ENCODE measurements at places on chromosomes 4 and X.

GRCh38 chr4:82223715-82224114 is 150.1 kb downstream of the HNRNPD start:
- no peak for DNase-seq

DNA sequence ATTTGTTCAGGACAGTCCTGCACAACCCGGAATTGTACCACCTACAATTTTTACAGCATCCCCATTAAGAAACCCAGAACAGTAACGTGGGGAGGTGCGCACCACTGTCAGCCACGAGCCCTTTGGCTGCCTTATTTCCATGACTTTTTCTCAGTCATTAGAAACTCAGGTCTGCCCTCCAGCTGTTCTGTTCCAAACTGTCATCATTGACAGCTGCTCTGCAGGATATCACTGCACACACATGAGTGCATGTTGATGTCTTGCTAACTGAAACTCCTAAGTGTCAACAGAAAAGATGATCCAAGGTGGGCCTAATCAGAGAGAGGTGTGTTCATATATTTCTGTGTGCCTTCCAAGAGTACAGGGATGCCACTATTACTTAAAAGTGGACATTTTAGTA is 123.4 kb downstream of the PARM1 start:
- no peak for DNase-seq

GRCh38 chrX:72208126-72208800 is 26.7 kb downstream of the PIN4 start:
- no peak for DNase-seq

GRCh38 chr4:38800961-38801450 is 3.6 kb downstream of the TLR1 start:
- DNase-seq: no peak

- DNase-seq: no peak
These were observed 109.6 kb upstream of the GIMD1 start for GRCh38 chr4:106478152-106478551.

- no peak for DNase-seq
These were observed 295.9 kb downstream of the KCNIP4 start for GRCh38 chr4:21652508-21653231.
